ENCODE measurements at places on chromosomes 11 and 22. TPM values are rescaled to one million over a fixed set of nuclear protein-coding genes. Genes with fewer than 3 reads are reported as not detected.

- H3K27me3 ChIP-seq: no peaks in the 10 kb centered on the region
- peaks cover 6% of the 10 kb centered on the region for H3K4me1 ChIP-seq
- H3K4me3 ChIP-seq: peak overlapping the region; percentile 20
- H3K27ac ChIP-seq: no peak overlapping the region
- no peaks in the 10 kb centered on the region for H3K36me3 ChIP-seq
Measured at GRCh38 chr22:21657020-21657359, 8.8 kb upstream of the PPIL2 start.

GRCh38 chr11:128697645-128698174 lies 3.8 kb downstream of the FLI1 start:
- H3K4me3 ChIP-seq: no peak overlapping the region
- no peaks in the 10 kb centered on the region for H3K36me3 ChIP-seq
- DNase-seq: no peak
- H3K27ac ChIP-seq: peak overlapping the region; percentile 23

PLEKHB1 gene
- 9.6 TPM for total RNA-seq

MMP27 gene
- not detected for total RNA-seq

DNA sequence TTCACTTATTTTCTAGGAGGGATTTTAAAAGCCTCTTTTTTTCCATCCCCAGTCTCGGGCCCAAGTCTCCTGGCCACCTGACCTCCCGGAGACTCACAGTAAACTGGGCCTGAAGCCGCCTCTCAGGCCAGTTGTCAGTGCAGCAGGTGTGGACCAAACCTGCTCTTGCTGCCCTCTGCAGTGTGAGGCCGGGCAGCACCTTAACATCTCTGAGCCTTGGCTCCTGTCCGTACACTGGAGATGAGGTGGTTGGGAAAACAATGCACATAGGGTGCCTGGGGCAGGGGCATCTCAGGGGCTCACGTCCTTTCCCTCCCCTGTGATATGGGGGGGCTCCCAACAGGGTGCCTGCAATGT lies 45.1 kb downstream of the PHF21B start:
- no peak overlapping the region for H3K4me3 ChIP-seq
- no peak for DNase-seq
- no peaks in the 10 kb centered on the region for H3K4me1 ChIP-seq
- H3K36me3 ChIP-seq: no peaks in the 10 kb centered on the region

NOX4 gene
- total RNA-seq: 1.8 TPM

DNA sequence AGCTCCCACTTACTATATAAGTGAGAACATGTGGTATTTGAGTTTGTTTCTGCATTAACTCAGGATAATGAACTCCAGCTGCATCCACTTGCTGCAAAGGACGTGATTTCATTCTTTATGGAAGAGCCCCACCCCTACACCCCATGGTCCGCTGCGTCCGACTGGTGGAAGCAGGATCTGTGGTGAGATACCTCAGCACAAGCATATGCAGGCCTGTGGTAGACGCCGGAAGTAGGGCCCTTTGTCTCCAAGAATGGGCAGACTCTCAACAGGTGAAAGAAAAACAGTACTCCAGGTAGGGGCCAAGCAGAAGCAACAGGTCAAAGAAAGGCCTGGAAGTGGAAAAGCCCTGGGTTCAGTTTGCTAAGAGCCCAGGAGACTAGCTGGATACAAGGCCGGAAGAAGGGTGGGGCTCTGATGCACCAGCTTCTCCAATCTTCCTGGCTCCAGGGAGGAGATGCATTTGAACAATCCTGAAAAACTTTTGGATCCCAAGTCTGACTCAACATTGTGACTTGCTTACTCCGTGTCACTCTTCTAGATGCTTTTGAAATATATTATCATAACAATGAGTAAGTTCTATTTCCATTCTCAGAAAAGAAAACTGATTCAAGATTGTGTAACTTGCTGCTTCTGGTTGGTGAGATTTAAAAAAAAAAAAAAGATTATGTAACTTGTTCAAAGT lies 30.4 kb downstream of the NEAT1 start:
- no peaks in the 10 kb centered on the region for H3K36me3 ChIP-seq
- peak overlapping the region; percentile 40 for H3K27ac ChIP-seq
- H3K4me3 ChIP-seq: no peak overlapping the region
- no peak for DNase-seq
- H3K27me3 ChIP-seq: no peaks in the 10 kb centered on the region

C1QTNF4 gene
- total RNA-seq: 0.40 TPM

DGCR6 gene
- 5.9 TPM for total RNA-seq

- DNase-seq: no peak
- H3K27ac ChIP-seq: no peak overlapping the region
- H3K4me3 ChIP-seq: no peak overlapping the region
- no peaks in the 10 kb centered on the region for H3K27me3 ChIP-seq
- no peaks in the 10 kb centered on the region for H3K4me1 ChIP-seq
- H3K36me3 ChIP-seq: no peaks in the 10 kb centered on the region
Measured at GRCh38 chr11:70804139-70804837, 406.0 kb downstream of the CTTN start.

- no peaks in the 10 kb centered on the region for H3K27me3 ChIP-seq
- no peak overlapping the region for H3K27ac ChIP-seq
- DNase-seq: peak; percentile 27
- no peaks in the 10 kb centered on the region for H3K4me1 ChIP-seq
Measured at GRCh38 chr11:102637731-102638130, 12.6 kb upstream of the MMP20 start.

DNA sequence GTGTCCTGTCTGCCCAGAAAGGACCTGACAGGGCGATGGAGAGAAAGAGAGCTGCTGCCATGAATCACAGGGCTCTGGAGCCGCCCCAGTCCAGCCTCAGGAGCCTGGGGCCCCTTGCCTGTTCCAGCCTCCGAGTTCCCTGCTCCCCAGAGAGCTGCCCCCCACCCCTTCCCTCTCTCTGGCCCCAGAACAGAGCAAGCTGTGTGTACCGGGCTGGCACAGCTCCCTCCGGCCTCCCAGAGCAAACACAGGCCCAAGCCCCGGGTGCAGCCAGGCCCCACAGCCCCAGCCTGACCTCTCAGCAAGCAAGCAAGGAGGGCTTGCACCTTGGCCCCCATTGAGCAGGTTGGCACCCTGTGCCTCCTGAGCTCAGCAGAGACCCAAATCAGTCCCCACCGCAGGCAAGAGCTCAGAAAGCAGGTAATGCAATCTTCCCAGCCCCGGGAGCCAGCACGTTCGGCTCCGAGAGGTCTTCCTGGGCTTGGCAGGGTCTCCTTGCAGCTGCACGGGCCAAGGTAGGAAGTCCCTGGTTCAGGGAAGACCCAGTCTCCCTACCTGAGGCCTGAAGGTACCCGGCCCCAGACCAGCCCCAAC lies 1.4 kb downstream of the PACSIN3 start:
- H3K27ac ChIP-seq: peak overlapping the region; percentile 95
- peak overlapping the region; percentile 70 for H3K4me3 ChIP-seq
- H3K27me3 ChIP-seq: no peaks in the 10 kb centered on the region
- peaks cover 5% of the 10 kb centered on the region for H3K4me1 ChIP-seq
- H3K36me3 ChIP-seq: no peaks in the 10 kb centered on the region
- DNase-seq: peak; percentile 39

DNA sequence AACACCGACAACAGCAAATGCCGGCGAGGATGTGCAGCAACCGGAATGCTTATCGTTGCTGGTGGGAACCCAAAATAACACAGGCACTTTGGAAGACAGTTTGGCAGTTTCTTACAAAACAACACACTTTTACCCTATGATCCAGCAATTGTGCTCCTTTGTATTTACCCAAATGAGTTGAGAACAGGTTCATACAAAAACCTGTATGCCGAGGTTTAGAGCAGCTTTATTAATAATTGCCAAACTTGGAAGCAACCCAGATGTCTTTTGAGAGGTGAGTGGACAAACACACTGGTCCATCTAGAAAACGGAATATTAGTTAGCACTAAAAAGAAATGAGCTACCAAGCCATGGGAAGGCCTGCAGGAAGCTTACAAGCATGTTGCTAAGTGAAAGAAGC lies 118.9 kb downstream of the CTTN start:
- H3K36me3 ChIP-seq: no peaks in the 10 kb centered on the region
- peak; percentile 25 for DNase-seq
- no peaks in the 10 kb centered on the region for H3K27me3 ChIP-seq
- H3K4me1 ChIP-seq: peaks cover 5% of the 10 kb centered on the region

DNA sequence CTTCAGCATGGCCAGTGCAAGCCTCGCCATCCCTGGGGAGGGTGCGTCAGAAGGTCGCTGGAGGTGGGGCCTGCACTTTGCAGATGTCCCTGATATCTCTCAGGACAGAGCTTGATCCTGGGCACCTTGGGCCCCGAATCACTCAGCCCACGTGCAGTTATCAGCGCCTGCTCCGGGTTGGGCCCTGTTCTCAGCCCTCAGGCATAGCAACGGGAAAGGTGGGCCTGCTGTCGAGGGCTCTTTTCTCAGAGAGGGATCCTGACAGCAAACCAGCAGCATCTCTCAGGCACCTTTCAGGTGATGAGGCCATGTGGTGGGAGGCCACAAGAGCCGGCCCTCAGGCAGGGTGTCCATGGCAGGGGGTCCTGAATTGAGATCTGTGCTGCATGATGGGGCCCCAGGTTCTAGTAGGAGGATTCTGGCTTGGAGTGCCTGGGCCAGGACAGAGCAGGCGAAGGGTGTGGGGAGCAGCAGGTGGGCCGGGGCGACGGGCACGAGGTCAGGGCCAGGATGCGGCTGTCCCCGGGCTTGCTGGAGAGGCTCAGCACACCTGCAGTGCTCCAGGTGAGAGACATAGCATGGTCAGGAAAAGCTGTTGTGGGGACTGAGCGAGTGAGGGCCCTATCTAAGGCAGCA lies 280.5 kb downstream of the TBC1D22A start:
- DNase-seq: no peak
- H3K27ac ChIP-seq: no peak overlapping the region
- H3K4me1 ChIP-seq: peaks cover 8% of the 10 kb centered on the region
- no peaks in the 10 kb centered on the region for H3K27me3 ChIP-seq
- no peaks in the 10 kb centered on the region for H3K36me3 ChIP-seq
- no peak overlapping the region for H3K4me3 ChIP-seq

DNA sequence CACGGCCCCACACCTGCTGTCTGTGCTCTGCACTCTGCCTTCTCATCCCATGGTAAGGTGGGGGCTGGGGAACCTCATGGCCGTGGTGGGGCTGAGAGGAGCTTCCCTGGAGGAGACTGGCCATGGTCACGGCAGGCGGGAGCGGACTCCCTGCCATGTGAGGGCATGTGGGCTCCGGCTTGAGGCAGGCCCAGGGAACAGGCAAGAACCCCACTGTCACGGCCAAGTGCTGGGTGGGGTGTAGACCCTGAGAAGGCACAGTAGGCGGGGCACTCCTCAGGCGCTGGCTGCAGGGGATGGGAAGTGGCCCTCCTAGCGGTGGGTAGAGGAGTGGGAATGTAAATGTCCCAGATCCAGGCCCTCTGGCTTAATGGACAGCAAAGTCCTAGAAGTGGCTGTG lies 1262.7 kb downstream of the BRD1 start:
- no peaks in the 10 kb centered on the region for H3K27me3 ChIP-seq
- no peaks in the 10 kb centered on the region for H3K36me3 ChIP-seq
- DNase-seq: no peak
- H3K27ac ChIP-seq: no peak overlapping the region
- no peaks in the 10 kb centered on the region for H3K4me1 ChIP-seq

NNMT gene
- 15.4 TPM for total RNA-seq

RTN4R gene
- 7.8 TPM for total RNA-seq

DNA sequence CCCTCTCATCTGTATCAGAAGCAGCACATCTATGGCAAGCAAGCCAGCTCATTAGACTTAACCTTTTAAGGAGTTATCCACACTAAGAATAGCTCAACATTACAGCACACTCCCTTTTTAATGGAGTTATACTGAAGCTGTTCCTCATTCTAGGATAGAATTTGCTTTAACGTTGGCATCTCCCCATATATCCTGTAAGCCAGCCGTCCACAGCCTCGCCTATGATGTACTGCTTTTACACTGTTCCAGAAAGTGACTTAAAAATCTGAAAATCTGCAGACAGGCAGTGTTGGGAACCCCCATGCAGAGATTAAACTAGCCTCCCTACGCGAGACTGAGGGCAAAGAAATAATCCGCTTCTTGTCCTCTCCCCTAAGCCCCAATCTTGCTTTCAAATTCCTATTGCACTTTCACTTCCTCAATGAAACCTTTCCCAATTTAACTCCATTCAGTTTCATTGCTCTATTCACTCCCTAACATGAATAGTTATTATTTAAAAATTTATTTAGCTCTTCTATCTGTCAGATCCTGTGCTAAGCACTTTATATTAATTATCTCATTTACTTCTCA lies 225.0 kb downstream of the BLID start:
- no peak for DNase-seq
- H3K4me3 ChIP-seq: no peak overlapping the region
- peaks cover 8% of the 10 kb centered on the region for H3K4me1 ChIP-seq
- no peaks in the 10 kb centered on the region for H3K27me3 ChIP-seq
- no peak overlapping the region for H3K27ac ChIP-seq

VPREB1 gene
- total RNA-seq: not detected

CYB5R2 gene
- total RNA-seq: 14.9 TPM

GRCh38 chr11:117934526-117935307 lies 5.5 kb upstream of the TMPRSS13 start:
- no peak overlapping the region for H3K4me3 ChIP-seq
- H3K27ac ChIP-seq: no peak overlapping the region
- no peak for DNase-seq
- H3K4me1 ChIP-seq: peaks cover 5% of the 10 kb centered on the region
- H3K27me3 ChIP-seq: no peaks in the 10 kb centered on the region

DNA sequence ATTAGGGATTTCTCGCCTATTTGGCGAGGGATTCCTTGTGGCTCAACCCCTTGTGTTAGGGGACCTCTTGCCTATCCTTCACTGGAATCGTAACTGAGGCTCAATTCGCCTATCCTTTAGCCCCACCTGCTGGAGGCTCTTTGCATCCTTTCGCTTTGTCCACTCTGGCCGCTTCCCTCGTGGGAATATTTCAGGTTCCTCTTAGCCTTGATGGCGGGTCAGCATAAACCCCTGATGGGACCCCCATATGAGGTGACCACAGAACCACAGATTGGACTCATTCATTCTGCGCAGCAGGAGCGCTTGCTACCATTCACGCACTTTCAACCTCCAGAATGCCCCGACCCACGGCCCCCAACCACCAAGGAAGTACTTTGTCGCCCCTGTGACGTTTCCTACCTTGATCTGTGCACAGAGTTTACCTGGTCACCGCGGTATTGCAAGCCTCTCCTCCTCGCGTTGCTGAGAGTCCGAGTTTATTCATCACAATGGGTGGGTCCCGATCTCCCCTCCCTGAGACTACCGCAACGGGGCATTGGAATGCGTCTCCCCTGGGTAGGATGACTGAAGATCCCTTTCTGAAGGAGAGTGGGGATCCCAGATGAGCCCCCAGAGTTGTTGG lies at the start of gene OR52N2:
Gene OR52N2 (plus strand): TSS at position 425 of the 622 bp plus-strand sequence. CDS start 11,412 bp downstream, outside the sequence.
- DNase-seq: peak; percentile 79
- H3K27ac ChIP-seq: no peak within 1 kb of the TSS
- H3K27me3 ChIP-seq: no peaks in the 10 kb centered on the region
- H3K36me3 ChIP-seq: no peaks in the 10 kb centered on the region

LSP1 gene
- 44.9 TPM for total RNA-seq

All from lung (tissue), 17 donors.